Renal cortex interstitium (tissue), 15 donors: ENCODE measurements at places on chromosomes 5 and 9. TPM values are rescaled to one million over a fixed set of nuclear protein-coding genes. Genes with fewer than 3 reads are reported as not detected.

- peak; percentile 71 for DNase-seq
These were observed 316.6 kb downstream of the AGTPBP1 start for GRCh38 chr9:85425153-85425611.

DNA sequence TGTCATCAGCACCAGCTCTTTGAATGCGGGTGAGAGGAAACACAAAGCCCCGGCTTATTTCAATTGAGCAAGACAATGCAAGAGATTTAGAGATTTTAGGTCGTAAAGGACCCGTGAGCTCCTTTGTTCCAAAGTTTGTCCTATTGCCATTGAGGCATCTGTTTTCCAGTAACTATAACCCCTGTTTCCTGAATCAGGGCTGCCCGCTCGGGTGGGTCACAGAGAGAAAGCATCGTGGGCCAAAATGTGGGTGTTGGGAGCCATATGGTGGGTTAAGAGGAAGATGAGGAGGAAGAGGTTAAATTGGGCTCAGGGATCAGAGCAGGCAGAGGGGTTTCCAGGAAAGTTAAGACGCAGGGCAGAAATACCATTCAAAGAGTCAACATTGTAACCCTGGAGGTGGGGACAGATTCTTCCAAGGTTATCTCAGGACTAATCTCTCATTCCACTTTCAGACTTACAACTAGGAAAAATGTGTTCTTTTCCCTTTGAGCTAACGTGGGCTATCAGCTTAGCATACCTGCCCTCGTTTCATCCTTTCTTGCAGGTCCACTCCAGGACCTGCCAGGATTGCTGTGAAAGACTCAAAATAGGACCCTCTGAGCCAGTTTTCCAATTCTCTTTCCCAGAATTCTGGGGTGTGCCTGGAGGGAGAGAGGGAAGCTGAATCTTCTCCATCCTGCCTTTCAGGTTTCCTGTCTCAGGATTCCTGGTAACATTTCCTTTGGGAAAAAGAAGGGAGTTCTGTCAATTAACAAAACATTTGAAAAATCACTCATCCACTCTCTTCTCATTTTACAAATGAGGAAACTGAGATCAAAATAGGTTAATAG is 95.5 kb upstream of the TAF11L2 start:
- DNase-seq, result no peak

GRCh38 chr5:24331531-24331930 is 313.2 kb downstream of the CDH10 start:
- DNase-seq, result no peak

DNA sequence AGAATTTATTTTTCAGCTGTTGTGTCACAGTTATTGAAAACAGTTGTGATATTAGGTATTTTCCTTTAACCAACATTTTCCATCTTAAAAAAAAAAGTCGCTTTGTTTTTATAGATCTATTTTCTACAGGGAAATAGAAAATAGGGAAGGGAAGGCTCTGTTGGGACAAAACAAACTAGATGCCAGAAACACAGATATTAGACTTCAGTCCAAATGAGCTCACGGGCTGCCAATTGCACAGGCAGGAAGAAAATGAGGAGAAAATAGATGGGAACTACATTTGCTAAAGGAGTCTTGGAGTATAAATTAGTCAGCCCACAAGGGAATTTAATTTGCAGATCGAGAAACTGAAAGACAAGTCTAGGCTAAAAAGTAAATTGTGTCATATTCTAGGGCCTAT is 21.4 kb upstream of the ISOC1 start:
- DNase-seq, result no peak

- no peak for DNase-seq
These were observed 10.7 kb downstream of the SLC35A4 start for GRCh38 chr5:140575309-140575708.

DNA sequence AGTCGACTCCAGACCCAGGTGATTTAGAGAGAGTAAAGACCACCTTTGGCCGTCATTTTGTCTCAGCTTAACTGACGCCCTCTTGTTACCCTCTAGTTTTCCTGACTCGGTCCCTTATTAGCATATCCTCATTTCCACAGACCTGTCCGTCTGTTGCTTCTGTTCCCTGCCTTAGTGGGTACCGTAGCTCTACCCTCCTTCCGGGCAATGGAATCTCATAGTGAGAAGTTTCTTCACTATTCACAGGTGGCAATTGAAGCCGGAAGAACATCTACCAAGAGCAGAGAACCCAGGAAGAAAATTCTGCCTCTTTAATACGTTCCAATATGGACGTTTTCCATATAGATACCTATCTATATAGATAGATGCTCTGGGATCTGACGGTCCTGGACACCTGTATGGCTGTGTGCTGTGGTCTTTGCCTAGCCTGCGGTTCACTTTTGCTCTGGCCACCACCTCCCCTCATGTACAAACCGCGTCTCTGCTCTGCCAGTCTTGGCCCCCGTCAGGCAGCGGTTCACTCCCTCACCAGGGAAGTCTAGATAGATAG is 652 bp upstream of the TMEM161B start:
- peak; percentile 20 for DNase-seq

GRCh38 chr5:178288401-178289368 is 56.1 kb upstream of the PHYKPL start:
- DNase-seq, result no peak

DNA sequence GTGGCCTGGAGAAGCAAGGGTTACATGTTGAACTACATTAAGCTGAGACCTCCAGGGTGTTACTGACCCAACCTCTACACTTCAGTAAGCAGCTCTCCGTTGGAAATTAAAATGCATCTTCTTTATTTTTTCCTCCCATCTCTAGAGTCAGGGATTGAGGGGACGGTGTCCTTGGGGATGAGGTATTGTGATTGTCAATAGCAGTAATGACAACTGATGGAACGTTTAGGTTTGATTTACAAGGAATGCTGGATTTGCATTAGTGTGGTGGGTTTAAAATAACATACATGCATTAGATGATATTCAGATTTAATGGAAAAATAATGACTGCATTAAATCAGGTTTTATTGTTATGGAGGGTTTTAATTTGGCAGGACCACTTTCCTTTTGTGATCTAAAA is 82.9 kb upstream of the NTRK2 start:
- DNase-seq, result no peak

The NSUN2 gene
- 51.1 TPM for polyA plus RNA-seq

DNA sequence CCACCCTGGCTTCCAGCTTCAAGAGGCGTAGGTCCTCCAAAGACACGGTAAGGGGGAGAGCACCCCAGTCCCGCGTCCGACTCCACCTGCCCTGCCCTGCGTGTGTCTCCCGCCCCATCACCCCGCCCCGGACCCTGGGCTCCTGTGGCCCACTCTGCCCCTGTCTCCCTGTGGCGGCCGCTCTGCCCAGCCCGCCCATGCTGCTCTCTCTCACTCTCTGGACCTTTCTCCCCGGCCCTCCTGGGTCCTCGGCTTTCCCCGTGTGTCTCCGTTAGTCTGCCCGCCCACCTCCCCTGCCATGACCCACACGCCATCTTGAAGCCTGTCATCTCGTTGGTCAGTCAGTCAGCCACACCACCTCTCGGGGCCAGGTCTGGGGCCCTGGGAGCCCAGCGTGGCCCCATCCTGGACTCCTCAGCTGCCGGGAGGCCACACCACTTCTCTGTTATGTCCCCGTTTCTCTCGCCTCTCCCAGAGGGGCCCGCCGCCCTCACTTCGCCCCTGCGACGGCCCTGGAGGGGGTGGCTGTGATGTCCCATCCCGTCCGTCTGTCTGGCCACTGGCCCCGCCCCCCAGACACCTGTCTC is 4.5 kb downstream of the LRRC26 start:
- DNase-seq, result no peak

DNA sequence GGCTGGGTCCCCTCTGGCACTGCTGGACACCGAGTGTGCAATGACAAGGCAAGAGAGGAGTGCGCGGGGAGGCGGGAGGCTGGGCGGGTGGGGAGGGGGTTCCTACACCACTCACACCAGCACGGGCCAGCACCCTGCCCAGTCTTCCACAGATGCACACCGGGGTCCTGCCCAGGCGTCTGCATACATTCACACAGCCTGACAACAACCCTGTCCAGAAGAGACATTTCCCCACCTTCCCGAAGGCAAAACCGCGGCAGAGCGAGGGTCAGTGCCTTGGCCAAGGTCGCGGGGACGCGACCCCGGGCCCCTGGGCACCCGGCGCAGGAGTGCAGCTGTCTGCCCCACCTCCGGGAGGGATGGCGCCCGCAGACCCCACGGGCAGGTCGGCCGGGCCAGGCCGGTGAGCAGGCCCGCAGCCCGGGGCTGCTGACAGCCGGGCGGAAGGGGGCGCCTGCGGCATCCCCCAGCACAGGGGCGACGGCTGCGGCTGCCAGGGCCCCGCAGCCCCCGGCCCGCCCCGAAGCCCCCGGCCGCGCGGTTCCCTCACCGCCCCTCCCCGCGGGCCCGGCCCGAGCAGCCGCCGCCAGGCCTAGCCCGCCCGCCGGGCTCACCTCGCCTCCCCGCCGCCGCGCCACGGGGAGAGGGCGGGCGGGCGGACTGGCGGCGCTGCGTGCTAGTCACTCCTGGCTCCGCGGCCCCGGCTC is 496 bp downstream of the MAPK9 start:
- DNase-seq, result no peak
